ENCODE measurements at places on chromosomes 7 and 10.

DNA sequence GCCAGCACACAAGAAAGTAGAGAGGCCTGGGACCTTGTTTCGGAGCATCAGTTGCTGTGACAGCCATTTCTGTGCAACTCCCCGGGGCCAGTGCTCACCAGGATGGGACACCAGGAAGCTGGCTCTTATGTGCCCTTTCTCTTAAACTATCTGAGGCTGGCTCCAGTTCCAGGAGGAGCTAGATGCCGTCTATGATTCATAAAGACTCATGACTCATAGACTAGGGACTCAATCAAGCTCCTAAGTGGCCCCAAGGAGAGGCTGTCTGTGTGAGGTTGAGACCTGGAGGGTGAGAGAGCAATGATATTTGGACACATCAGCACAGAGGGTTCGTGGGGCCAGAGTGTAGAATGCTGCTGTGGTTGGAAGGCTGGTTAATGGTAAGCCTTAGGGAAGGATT lies 580.1 kb downstream of the CCSER2 start:
- no peak for DNase-seq

GRCh38 chr10:8424555-8425211 lies 370.2 kb downstream of the GATA3 start:
- DNase-seq, result no peak

DNA sequence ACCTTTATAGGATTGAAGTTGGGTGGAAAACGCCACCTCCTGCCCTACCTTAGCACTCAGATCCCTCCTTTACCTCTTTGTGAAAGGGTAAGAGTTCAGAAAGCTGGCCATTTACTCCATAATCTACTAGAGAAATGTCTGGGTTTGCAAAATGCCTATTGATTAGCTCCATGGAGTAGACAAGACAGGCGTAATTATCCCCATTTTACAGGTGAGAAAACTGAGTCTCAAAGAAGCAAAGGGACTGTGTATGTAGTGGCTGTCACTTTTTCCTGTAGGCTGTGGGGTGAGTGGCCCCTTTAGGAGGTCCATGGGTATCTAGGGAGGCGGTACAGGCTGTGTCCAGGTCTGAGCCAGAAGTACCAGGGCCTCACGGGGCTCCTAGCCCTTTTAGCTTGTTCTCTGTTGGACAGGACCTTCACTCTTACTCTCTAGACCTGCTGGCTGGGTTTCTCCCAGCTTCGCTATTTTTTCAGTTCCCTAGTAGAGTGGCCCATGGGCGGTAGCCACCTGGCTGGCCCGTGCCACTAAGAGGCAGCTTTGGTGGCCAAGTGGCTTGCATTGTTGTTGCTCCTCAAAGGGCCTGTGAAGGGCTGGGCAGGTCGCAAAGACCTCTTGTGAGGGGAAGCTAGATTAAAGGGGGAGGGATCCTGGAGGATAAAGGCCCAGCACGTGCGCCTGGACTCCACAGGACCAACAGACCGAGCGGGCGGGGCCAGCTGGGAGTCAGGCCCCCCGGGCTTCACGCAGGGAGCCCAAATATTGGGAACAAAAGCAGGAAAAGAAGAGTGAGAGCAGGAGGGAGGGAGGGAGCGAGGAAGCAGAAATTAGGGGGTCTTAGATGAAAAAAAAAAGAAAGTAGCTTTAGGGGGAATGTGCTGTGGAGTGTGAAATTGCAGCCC lies 4.7 kb upstream of the PAX2 start:
- DNase-seq, result no peak

DNA sequence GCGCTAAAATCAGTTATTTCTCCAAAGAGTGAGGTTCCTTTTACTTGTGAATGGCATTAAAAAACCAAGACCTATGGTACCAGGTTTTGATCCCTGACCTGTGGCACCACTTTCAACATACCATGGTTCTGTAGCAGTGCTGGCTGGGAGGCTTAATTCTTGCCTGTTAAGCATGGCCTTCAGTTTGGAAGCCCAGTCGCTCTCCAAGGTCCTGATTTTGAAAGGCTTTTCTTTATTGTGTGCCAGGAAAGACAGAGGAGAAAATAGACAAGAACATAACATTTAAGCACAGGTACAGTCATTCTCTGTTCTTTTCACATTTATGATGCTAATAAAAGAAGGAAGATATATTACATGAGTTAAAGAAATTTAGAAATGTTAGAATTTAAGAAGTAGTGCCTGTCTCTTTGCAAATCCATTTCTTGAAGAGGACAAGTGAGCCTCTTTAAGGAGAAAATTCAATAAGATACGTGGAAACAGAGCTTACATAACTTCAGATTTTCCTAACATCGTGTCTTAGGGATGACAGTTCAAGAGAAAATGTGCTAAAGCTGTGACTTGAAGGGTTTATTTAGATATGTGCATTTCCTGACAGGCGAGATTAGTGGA lies 357.6 kb downstream of the DPP6 start:
- DNase-seq, result no peak

- no peak for DNase-seq
Observed at GRCh38 chr10:72883861-72884260, 9.7 kb upstream of the OIT3 start.

GRCh38 chr10:97018251-97019212 lies 167.2 kb downstream of the SLIT1 start:
- no peak for DNase-seq

DNA sequence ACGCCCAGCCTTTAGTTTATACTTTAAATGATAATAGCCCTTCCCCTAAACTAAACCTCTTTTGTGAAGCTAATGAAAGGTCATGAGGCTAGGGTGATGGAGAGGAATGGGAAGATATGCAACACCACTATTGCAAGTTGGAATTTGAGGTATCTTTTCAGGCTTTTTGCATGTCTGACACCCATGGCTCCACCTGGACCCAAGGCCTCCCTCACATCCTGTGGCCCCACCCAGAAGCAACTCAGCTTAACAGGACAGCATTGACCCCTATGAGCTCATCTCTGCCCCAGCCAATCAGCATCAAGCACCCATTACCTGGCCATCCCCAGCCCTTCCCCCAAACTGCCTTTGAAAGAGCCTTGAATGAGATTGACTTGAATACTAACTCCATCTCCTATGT lies 674.2 kb upstream of the NRP1 start:
- no peak for DNase-seq

DNA sequence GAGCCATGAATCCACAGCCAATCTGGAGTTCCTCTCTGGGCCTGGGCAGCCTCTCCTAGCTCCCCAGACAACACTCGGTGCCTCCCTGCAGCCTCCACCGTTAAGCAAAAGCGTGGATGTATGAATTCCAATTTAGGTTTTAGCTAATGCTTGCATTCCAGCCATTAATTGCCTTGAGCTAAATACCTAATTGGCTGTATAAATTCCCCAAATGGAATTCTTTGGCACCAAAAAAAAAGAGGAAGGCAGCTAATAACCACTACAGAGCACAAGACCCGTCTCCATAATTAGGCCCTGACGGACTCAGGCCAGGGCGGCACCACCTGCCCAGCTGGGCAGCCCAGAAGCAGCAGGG lies 140.5 kb downstream of the PTPRN2 start:
- DNase-seq, result no peak

GRCh38 chr7:69959789-69960499 lies 361.7 kb downstream of the AUTS2 start:
- no peak for DNase-seq

DNA sequence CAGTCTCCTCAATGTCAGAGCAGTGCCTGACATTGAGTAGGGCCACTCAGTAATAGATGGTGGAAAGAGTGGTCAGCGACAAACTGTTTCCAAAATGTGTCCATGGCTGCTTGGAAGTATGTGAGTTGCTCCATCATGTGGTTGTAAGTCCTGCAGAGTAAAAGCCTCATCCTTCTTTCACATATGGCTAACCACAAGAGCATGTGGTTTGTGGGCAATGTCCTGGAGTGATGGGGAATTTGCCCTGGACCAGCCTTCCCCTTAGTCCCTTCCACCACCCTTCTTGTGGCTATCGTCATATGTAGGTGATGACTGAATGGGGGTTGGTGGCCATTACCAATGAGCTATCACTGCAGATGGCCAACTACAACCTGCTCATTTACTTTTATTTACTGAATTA lies 33.0 kb upstream of the PLXNA4 start:
- no peak for DNase-seq

- DNase-seq, result no peak
Observed at GRCh38 chr10:10873289-10873688, 144.4 kb upstream of the CELF2 start.

- DNase-seq, result no peak
Observed at GRCh38 chr10:13853854-13854253, 267.1 kb downstream of the PRPF18 start.

DNA sequence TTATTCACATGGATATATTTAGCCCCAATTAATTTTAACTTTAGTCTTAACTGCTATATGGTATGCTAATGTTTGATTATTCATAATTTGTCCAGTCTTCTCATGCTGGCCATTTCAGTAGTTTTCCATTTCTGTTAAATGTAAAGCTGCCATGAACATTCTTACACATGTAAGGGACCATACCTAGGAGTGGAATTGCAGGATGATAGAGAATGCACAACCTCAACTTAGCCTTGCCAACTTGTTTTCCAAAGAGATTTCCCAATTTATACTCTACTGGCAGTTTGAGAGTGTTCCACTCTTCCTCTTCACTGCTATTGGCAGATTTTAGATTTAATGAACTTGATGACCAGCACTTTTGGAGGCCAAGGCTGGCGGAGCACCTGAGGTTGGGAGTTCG lies 68.2 kb downstream of the FANK1 start:
- no peak for DNase-seq

- DNase-seq, result peak; percentile 9
Observed at GRCh38 chr7:105656922-105657521, 75.7 kb upstream of the EFCAB10 start.

GRCh38 chr7:115494529-115495147 lies 535.9 kb downstream of the TFEC start:
- DNase-seq, result no peak

DNA sequence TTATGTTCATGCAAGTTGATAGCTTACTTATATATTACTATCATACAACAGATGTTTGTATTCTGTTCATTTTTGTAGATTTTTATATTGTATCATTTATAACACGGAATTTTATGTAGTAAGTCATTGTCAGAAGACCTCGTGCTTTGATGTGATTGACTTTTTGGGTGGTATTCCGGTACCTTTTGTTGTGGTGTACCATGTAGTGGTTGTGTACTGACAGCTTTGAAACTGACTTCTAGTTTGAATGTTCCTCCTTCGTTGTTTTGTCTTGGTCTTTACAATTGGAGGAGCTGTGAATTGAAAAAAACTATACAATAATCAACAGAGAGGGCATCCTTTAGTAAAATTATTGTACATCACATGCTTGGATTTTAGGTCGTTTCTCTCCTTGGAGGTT lies 61.5 kb downstream of the WAC start:
- DNase-seq, result no peak

DNA sequence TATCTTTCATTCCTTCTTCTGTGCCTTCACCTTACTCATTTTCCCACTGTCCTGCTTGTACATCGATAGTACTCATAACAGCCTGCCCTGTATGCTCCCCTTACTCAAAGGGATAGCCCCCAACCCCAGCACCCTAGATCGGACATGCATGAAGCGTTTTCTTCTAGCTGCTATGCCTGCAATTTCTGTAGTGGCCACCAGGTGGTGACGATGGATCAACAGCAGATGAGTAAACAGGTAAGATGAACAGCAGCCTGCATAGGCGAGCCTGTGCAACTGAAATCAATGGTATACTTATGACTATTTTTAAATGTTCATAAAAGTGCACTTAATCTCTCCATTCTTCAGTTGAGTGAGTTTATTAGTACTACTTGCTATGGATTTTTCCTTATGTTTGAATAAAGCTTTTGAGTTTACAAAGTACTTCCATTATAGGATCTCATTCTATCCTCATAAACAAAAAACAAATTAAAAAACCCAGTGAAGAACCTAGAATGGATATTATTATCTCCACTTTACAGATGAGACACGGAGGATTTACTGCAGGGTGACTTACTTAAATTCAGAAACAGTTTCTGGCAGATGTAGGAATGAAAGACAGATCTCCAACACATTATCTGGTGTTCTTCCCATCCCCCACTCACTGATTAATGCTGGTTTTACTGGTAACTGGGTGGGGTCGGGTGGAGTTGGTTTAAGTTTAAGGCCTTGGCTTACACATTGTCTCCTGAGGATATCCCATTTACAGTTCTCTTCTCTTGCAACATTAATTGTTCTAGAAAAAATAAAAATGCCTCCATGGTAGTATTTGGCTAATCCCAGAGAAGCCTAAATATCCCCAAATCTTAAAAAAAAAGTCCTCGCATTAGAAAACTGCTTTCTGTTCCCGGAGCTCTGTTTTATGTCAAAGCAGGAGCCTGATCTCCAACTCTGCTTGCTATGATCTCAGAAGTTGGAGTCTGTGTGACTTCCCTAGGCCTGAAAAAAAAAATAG lies 222.1 kb downstream of the GLI3 start:
- DNase-seq, result no peak

DNA sequence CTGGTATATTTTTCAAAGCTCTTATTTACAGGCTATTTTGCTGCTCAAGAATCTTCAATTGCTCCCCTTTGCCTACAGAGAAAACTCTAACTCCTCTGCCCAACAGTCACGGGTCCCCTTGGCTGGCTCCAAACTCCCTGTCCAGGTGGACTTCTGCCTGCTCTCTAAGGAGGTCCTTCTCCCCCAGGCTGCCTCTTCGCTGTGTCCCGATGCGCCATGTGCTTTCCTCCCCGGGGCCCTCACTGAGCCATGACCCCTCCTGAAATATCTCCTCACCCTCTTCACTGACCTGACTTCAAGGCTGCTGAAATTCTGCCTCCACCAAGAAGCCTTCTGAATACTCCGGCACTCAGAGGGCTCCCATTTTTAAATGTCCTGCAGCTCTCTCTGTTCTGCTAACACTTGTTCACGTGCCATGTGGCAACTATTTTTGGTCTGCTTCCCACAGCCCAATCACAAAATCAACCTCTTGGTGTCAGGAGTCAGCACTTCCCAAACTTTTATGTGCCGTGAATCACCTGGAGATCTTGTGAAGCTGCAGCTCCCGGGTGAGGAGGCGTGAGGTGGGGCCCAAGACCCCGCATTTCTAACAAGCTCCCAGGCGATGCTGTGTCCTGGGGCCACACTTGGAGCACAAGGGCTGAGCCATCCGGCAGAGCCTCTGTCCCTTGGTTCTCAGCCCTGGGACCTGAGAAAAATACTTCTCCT lies 85.7 kb upstream of the COL13A1 start:
- DNase-seq, result no peak

GRCh38 chr7:609365-609764 lies 89.7 kb upstream of the PDGFA start:
- no peak for DNase-seq

GRCh38 chr10:14787938-14788337 lies 13.2 kb upstream of the FAM107B start:
- no peak for DNase-seq

- DNase-seq, result no peak
Observed at GRCh38 chr10:128710098-128710797, 584.0 kb upstream of the MKI67 start.
